ENCODE measurements at places on chromosomes 12 and 14. TPM values are rescaled to one million over a fixed set of nuclear protein-coding genes. Genes with fewer than 3 reads are reported as not detected.
A peak's percentile ranks its signal among the peaks of the same experiment; 100 is the strongest.

DNA sequence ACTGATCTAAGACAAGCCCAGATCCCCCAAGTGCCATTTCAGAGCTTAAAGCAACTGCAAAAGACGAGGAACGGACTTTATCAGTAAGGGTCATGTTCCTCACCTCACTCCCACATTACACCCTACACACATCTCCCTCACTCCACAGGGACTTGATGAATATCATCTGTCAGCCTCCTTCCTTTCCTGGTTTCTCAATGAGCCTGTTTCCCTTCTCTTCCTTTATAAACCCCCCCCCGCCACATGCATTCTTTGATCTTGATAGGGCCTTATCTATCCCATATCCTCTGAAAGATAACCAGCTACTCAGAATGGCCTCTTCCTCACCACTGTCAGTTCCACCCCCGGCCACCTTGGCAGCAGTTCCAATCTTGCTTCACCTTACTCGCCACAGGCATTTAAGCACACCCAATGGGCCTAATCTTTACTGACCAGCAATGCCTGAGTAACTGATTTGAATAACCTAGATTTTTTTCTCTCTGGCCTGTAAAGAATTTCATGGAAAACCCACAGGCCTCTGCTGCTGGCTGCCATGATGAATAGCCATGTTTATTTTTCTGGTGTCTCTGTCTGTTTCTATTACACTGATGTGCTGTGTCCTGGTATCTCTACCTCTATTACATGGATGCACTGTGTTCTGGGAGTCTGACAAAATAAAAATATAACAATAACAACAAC, 138.7 kb downstream of the PHLDA1 start:
- no peak overlapping the region for H3K27ac ChIP-seq
- H3K27me3 ChIP-seq = no peaks in the 10 kb centered on the region
- peaks cover 5% of the 10 kb centered on the region for H3K4me1 ChIP-seq
- H3K36me3 ChIP-seq = no peaks in the 10 kb centered on the region
- DNase-seq = no peak

GRCh38 chr14:55910601-55911243, 207.5 kb upstream of the PELI2 start:
- no peaks in the 10 kb centered on the region for H3K36me3 ChIP-seq
- H3K4me3 ChIP-seq = no peak overlapping the region
- no peaks in the 10 kb centered on the region for H3K27me3 ChIP-seq
- peaks cover 19% of the 10 kb centered on the region for H3K4me1 ChIP-seq

DNA sequence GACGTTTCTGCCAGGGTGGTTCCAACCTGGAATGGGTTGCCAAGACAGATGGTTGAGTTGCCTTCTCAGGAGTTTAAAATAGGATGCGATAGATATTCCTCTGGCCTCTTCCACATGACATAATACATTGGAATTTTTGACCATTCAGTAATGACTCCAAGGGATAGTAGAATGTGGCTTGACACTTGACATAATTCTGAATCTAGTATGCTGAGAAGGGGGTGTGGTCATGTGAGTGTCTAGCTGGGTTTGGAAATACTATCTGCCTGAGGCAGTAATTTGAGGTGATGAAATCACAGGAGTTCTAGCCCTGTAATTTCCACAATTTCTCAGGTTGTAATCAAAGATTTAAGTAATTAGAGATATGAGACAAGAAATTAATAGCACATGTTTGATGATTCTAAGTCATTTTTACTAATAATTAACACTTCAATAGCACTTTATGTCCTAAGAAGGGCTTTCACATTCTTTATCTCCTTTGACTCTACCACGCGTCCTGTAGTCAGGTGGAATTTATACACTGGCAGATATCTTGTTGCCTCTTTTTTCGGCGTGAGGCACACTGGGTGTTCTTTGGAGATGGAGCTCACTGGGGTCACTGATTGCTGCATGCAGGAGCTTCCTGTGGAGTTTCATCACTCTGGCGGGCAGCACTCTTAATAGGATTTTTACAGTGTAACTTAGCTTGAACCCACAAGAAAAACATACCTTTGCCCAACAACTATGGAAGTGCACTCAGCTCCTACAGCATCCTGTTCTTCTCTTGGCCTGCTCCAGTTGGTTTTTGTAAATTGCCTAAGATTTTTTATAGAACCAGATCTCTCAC, 3.2 kb upstream of the AMIGO2 start:
- peaks cover 4% of the 10 kb centered on the region for H3K27me3 ChIP-seq
- H3K4me1 ChIP-seq = peaks cover 52% of the 10 kb centered on the region
- H3K36me3 ChIP-seq = no peaks in the 10 kb centered on the region

DNA sequence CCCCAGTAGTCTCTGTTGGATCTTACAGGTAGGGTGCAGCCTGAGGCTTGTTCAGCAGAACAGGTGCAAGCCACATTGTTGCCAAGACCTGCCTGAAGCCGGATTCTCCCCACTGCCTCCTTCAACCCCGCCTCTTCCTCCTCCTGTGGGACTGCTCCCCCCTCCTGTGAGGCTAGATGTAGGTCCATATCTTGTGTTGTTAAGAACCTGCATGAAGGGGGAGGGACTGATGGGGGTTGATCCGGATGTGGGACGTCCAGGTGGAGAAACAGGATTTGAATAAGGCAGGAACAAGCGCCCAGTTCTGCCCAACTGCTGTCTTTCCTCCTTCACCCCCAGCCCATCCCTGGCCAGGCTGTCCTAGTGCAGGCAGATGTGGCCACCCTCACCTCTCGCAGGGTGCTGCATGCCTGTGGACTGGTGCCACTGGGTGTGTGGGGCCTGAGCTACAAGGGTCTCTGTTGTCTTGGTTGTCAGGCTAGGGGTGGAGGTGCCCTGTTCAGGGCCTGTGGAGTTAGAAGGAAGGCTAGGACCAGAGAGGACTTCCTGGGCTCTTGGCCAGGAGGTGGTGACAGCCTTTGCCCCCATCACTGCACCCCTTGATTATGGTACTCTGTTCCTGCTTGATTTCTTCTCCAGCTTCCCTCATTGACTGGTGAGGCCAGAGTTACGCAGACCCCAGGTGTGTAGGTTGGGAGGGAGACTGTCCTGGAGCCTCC, 1.4 kb downstream of the NR4A1 start:
- peak overlapping the region; percentile 96 for H3K27ac ChIP-seq
- peak overlapping the region; percentile 66 for H3K4me3 ChIP-seq
- H3K27me3 ChIP-seq = no peaks in the 10 kb centered on the region
- peak; percentile 50 for DNase-seq
- H3K4me1 ChIP-seq = peaks cover 72% of the 10 kb centered on the region

GRCh38 chr14:23447361-23448350, 12.2 kb upstream of the MYH7 start:
- H3K36me3 ChIP-seq = no peaks in the 10 kb centered on the region
- DNase-seq = no peak
- H3K27me3 ChIP-seq = peaks cover 4% of the 10 kb centered on the region
- no peaks in the 10 kb centered on the region for H3K4me1 ChIP-seq

Gene NINJ2
- total RNA-seq = 8.1 TPM

GRCh38 chr14:99909513-99910064, 116.4 kb downstream of the EML1 start:
- no peak overlapping the region for H3K27ac ChIP-seq
- H3K4me1 ChIP-seq = no peaks in the 10 kb centered on the region
- peaks cover 35% of the 10 kb centered on the region for H3K36me3 ChIP-seq
- H3K4me3 ChIP-seq = no peak overlapping the region
- H3K27me3 ChIP-seq = no peaks in the 10 kb centered on the region

DNA sequence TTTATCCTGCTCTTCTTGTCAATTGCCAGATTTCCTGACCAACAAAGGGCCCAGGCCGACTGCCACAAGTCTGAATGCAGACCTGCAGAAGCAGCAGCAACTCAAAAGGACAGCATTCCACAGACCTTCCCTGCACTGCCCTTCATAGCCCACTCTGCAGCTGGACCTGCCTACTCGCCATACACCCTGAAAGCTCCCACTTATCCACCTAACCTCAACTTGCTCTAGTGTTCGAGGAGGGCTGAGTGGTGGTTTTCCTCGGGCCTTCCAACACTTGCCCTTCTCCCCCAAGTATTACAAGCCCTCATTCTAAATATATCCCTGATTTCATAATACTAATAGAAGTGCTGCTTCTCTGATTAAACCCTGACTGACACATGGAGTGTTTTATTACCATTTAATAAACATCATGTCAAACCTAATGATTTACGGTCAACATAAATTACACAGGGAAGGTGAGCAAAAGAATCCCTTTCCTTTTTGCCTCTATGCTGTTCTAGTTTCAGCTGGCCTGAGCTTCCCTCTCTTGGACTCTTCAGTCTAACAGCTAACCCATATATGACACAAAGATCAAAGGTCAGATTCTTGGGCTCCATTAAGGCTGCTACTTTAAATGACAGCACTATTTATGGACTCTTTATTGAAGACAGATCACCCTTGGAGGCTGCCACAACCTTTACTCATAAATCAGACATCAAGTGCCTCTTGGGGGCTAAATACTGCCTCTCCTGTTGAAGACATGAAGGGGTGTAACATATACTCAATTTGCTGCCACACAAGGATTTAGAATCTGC, 1546.9 kb upstream of the TMEM132C start:
- H3K27ac ChIP-seq = no peak overlapping the region
- DNase-seq = no peak
- no peaks in the 10 kb centered on the region for H3K4me1 ChIP-seq
- no peak overlapping the region for H3K4me3 ChIP-seq
- peaks cover 7% of the 10 kb centered on the region for H3K27me3 ChIP-seq

GRCh38 chr14:72802588-72802946, 91.3 kb downstream of the DPF3 start:
- H3K27me3 ChIP-seq = no peaks in the 10 kb centered on the region
- H3K4me3 ChIP-seq = no peak overlapping the region
- H3K27ac ChIP-seq = no peak overlapping the region
- peaks cover 58% of the 10 kb centered on the region for H3K4me1 ChIP-seq
- no peak for DNase-seq
- H3K36me3 ChIP-seq = no peaks in the 10 kb centered on the region

- H3K4me3 ChIP-seq = no peak overlapping the region
- no peaks in the 10 kb centered on the region for H3K27me3 ChIP-seq
- H3K27ac ChIP-seq = no peak overlapping the region
- DNase-seq = no peak
- H3K4me1 ChIP-seq = peaks cover 3% of the 10 kb centered on the region
- H3K36me3 ChIP-seq = no peaks in the 10 kb centered on the region
Observed at GRCh38 chr14:98984027-98984718, 287.8 kb downstream of the BCL11B start.
